ENCODE measurements at places on chromosomes 6 and 20.

DNA sequence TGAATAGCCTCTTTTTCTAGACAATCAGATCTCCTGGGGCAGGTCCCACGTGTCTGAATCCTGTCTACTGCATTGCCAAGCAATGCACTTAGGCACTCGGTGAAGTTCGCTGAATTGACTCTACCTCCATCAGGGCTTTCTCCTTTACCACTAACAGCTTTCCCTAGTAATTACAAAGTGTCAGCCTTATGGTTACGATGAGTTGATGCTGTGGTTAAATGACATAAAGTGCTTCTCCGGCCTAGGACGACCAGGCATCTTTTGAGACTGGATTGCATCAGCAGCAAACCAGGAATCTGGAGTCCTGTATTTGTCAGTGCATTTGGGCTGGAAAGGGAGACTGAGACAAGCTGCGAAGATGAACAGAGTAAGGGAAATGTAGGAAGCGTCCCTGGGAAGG is 21.5 kb downstream of the NOX3 start:
- no peak for DNase-seq

GRCh38 chr20:54076259-54076658 is 5.9 kb upstream of the BCAS1 start:
- DNase-seq, result no peak

DNA sequence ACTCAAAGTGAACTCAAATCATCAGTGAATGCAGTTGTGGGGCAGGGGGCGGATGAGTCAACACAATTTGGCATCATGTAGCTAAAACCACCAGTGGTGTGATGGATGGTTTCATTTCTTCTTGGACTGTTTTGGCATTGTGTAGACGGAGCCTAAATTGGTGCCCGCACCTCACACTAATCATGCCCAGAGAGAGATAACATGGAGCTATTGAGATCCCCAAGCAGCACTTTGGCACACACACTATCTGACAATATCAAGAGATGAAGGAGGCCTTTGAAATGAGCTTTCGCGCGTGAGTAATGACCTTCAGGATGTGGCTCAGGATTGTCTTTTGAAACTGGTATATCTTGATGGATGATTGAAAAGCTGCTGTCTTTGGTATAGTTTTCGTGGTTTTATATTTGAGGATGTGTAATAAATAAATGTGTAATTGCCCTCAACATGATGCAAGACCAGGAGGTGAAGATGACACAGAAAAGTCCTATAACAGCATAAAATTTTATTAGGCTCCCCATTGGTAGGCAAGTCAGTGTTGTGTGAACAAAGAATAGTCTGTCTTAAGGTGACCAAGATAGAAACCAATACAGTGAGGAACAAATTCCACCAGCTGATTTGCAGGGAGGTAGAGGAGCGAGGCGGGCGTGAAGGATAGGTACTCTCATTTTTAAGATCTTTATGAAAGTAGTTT is 174.2 kb downstream of the TSHZ2 start:
- no peak for DNase-seq

DNA sequence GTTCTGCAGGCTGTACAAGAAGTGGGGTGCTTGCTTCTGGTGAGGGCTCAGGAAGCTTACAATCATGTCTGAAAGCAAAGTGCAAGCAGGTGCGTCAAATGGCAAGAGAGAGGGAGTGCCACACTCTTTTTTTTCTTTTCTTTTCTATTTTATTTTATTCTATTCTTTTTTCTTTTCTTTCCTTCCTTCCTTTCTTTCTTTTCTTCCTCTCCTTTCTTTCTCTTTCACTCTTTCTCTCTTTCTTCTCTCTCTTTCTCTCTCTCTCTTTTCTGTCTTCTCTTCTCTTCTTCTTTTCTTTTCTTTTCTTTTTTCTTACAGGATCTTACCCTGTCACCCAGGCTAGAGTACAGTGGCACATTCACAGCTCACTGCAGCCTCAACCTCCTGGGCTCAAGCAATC is 19.5 kb downstream of the ACOT13 start:
- DNase-seq, result no peak
